ENCODE measurements at places on chromosomes 1 and 21.
A peak's percentile ranks its signal among the peaks of the same experiment; 100 is the strongest.

DNA sequence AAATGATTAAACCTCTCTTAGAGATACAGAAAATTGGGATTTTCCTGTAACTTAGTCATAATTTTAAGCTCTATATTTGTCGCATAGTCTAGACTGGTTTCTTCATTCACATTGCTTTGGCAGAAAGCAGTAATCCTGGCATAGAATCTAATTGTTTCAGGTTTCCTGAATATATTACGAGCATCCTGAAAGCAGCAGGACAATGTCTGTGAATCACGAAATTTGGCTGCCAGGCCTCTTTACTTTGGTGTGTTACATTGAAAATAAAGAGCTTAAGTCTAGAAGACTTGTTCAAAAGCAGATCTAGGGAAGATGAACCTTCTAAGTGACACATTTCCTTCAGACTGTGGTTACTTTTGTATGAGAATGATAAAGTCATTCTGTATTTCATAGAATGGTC lies 72.2 kb downstream of the TDRD5 start:
- DNase-seq, result no peak

- no peak for DNase-seq
Observed at GRCh38 chr1:119327450-119328155, 41.0 kb upstream of the HAO2 start.

DNA sequence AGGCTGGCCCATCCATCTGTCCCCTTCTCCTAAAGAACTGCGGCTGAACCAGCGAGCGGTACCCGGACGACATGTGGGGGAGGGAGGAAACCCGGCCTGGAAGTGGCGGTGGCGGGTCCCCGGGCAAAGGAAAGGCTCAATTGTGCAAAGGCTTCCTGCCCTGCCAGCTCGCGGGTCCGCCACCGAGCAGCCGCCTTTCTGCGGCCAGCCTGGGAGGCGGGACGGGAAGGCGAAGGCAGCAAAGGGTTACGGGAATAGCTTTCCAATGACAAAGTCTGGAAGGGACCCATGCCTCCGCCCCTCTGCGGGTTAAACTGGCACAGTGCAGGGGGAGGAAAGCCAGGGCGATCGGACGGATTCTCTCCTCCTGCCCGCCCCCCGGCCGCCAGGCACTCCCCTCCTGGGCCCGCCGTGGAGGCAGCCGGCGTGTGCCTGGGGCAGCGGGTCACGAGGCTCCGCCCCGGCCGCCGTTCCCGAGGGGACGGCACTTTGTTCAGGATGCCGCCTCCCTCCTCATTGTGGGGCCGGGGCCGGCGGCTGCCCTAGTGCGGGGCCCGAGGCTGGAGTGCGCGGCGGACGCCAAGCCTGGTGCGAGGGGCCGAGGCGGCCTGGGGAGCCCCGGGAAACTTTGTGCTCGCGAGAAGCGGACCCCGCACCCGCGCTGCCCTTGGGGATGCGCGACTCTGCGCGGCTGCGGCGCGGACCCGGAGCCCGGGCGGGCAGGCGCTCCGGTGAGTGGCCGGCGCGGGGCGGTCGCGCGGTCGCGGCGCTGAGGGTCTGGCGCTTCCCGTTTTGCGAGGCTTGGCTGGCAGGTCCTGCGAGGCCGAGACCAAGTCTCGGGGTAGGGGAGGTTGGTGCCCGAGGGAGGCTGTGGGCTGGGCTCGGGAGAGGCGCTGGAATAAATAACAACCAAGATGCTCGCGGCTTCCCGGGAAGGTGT lies at the start of gene NAV1:
Gene NAV1 (plus strand): TSS at position 516 of the 940 bp plus-strand sequence. CDS start 83,758 bp downstream, outside the sequence.
- peak; percentile 72 for DNase-seq

DNA sequence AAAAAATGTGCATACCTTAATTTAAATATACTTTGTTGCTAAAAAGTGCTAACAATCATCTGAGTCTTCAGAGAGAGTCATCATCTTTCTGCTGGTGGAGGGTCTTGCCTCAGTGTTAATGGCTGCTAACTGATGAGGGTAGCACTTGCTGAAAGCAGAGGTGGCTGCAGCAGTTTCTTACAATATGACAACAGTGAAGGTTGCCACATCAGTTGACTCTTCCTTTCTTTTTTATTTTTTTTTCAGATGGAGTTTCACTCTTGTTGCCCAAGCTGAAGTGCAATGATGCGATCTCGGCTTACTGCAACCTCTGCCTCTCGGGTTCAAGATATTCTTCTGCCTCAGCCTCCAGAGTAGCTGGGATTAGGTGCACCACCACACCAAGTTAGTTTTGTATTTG lies 2.6 kb upstream of the CFAP45 start:
- DNase-seq, result no peak

DNA sequence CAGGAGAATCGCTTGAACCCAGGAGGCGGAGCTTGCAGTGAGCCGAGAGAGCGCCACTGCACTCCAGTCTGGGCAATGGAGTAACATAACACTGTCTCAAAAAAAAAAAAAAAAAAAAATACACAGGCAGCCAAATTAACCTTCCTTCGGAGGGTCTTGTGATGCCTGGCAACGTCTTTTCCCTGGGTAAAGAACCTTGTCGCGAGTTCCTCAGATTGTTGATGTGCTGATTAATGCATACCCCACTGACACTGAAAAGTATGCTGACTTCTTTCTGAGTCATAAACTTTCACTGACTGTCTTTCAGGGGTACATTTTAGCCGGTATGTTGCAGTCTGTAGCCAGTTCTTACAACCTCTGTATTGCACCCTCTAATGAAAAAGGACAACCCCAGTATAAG lies 95.1 kb upstream of the SOD1 start:
- no peak for DNase-seq

GRCh38 chr1:218872928-218873327 lies 300.8 kb upstream of the LYPLAL1 start:
- DNase-seq, result no peak

DNA sequence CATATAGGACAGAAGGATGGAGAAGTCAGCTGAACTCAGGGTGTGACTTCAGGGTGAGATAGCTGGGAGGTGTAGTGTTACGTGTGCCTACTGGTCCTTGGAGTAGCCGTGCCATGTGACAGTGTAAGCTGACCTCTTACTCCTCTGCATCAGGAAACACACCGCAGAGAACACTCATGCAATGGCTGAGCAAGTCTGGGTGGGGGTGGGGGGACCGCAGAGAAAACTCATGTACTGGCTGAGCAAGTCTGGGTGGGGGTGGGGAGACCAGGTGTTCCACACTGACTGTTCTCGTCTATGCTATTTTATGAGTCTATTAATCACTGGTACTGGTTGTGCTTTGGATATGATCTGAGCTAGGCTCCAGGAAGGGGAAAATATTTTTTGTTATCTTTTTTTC lies 233.1 kb downstream of the PAPPA2 start:
- no peak for DNase-seq

DNA sequence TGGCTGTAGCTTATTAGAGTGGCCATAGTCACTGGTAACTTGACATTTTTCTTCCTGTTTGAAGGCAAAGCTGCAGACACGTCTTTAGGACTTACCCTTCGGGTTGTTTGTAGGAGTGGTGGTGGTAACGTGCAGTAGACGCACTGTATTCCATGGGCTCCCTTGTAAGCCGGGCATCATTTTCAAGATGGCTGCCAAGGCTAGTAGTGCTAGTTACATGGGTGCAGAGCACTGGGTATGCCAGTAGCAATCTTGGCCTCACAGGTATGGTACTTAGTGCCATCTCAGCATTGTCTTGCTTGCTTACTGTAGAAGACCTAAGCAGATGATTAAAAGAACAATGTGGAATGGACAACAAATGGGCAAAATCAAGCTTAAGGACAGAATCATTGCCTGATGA lies 1.9 kb downstream of the YBX1 start:
- DNase-seq, result peak; percentile 50

- DNase-seq, result no peak
Observed at GRCh38 chr1:154427173-154428139, 22.3 kb downstream of the IL6R start.

- DNase-seq, result no peak
Observed at GRCh38 chr1:15479654-15480347, 3.9 kb downstream of the CELA2B start.

GRCh38 chr1:204945565-204945977 lies 74.9 kb downstream of the NFASC start:
- DNase-seq, result no peak

GRCh38 chr1:7613851-7614205 lies 157.3 kb upstream of the VAMP3 start:
- DNase-seq, result no peak

DNA sequence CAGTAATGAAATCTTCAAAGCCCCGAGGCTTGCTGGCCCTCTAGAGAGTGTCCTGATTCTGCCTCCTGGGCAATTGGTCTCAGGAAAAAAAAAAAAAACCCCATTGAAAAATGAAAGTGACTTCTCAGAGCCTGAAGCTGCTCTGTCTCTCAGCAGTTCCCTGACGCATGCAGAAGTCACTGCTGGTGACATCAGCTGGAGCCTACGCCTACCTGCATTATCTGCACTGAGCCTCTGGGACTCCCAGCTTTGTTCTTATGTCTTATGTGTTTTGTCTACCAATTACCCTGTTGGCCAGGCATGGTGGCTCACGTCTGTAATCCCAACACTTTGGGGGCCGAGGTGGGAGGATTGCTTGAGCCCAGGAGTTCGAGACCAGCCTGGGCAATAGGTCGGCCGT lies 10.1 kb upstream of the SLC25A33 start:
- DNase-seq, result no peak

- DNase-seq, result no peak
Observed at GRCh38 chr1:17186216-17186909, 18.6 kb upstream of the PADI1 start.

- DNase-seq, result no peak
Observed at GRCh38 chr1:82598812-82599211, 798.1 kb downstream of the ADGRL2 start.

GRCh38 chr1:28240024-28240423 lies 4.1 kb downstream of the ATP5IF1 start:
- DNase-seq, result no peak

- no peak for DNase-seq
Observed at GRCh38 chr21:31366825-31367224, 22.8 kb upstream of the TIAM1 start.

DNA sequence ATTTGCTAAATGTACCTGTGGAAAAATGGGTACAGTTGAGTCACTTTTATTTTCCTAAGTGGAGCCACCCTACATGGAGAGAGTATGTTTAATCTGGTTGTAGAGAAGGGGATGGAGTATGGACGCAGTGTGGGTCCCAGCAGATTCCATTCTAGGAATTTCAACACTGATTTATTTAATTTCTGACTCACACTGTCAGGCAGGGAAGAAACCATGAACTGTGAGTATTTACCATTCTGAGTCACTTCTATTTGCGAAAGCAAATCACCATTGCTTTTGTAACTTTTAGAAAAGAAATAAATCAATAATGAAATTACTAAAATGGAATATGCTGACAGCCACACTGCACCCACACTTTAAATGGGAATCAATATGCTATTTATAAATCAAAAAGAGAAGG lies 339.0 kb downstream of the DSCAM start:
- DNase-seq, result no peak

DNA sequence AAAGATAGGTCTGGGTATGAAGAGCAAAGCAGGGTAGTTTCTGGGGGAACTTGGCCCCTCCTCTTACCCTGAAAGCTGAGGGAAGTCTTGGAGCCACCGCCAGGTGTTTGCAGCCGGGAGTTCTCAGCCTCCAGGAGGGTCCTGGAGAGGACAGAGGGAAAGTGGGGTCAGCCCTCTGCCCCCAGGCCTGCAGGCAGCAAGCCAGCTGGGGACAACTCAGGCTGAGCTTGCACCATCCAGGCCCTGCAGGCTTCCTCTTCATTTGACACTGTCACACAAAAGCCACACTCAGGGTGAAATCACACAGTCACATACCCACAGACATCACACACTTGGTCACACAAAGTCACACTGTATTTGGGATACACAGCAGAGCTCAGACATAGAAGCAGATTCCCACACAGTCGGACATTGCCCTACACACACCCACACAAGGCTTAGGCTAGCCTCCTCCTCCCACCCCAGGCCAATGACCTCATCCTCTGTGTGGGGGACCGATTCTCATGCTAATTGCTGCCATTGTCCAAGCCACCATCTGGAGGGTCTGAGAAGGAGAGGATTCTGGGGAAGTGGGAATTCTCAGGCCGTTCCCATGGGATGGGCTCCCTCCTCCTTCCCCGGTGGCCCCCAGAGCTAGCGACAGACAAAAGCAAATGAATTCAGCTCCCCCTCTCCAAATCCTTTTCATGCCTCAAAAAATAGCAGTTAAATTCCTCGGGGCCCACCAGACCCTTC lies 3.7 kb downstream of the NES start:
- no peak for DNase-seq

GRCh38 chr1:159974350-159974965 lies 20.4 kb upstream of the SLAMF9 start:
- no peak for DNase-seq

GRCh38 chr1:2202843-2203601 lies 8.4 kb upstream of the FAAP20 start:
- no peak for DNase-seq

GRCh38 chr1:17161137-17161740 lies 42.0 kb upstream of the PADI2 start:
- DNase-seq, result no peak

DNA sequence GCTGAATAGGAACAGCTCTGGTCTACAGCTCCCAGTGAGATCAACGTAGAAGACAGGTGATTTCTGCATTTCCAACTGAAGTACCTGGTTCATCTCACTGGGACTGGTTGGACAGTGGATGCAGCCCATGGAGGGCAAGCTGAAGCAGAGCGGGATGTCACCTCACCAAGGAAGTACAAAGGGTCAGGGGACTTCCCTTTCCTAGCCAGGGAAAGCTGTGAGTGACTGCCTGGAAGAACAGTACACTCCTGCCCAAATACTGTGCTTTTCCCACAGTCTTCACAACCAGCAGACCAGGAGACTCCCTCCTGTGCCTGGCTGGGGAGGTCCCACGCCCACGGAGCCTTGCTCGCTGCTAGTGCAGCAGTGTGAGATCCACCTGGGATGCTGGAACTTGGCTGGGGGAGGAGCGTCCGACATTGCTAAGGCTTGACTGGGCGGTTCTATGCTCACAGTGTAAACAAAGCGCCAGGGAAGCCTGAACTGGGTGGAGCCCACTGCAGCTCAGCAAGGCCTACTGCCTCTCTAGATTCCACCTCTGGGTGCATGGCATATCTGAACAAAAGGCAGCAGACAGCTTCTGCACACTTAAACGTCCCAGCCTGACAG lies 14.7 kb downstream of the CR1L start:
- no peak for DNase-seq

GRCh38 chr1:197041486-197042353 lies 25.3 kb downstream of the F13B start:
- no peak for DNase-seq

- DNase-seq, result no peak
Observed at GRCh38 chr1:67645495-67646144, 39.4 kb upstream of the GADD45A start.

- no peak for DNase-seq
Observed at GRCh38 chr1:189606795-189607476, 870.7 kb downstream of the BRINP3 start.

GRCh38 chr1:8846263-8846662 lies 28.8 kb upstream of the RERE start:
- no peak for DNase-seq
